ENCODE measurements at places on chromosomes 16 and 17. TPM values are rescaled to one million over a fixed set of nuclear protein-coding genes. Genes with fewer than 3 reads are reported as not detected.
A peak's percentile ranks its signal among the peaks of the same experiment; 100 is the strongest.

TK2 gene
- 26.6 TPM for total RNA-seq

MAFG gene
- 9.0 TPM for total RNA-seq

MFAP4 gene
- 2.7 TPM for total RNA-seq

TBC1D3K gene
- not detected for total RNA-seq

CHP2 gene
- 0.82 TPM for total RNA-seq

MLKL gene
- total RNA-seq = 0.91 TPM

GFAP gene
- total RNA-seq = 318 TPM

CDH3 gene
- 4.9 TPM for total RNA-seq

HOXB9 gene
- total RNA-seq = 0.09 TPM

SLC13A5 gene
- 0.64 TPM for total RNA-seq

TVP23B gene
- 41.4 TPM for total RNA-seq

GAS2L2 gene
- 0.36 TPM for total RNA-seq

DNA sequence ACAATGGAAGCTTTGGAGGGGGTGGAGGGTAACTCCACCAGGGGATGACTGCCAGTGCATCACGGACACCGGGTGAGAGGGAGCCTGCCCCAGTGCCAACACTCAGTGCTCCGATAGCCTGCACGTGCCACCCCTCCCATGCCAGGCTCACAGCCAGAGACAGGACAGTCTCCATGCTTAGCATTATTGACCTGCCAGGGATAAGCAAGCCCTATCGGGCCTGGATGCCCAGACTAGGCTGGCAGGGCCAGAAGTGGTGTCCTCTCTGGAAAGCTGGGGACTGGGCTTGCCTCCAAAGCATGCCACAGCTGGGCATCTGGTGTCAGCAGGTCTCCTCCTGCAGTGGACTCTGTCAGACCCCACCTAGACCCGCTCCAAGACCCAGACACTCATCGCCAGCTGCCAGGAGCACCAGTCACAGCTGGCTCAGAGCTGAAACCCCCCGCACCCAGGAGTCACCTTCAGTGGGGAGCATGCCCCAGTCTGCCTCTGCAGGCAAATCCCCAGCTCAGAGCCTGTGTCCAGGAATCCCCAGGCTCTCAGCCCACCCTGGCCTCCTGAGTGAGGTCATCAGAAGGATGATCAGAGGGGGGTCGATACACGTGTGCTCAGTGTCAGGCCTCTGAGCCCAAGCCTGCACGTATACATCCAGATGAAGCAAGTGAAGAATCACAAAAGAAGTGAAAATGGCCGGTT lies 1.8 kb upstream of the RHBDF1 start:
- no peak for DNase-seq

- DNase-seq = no peak
These were observed 77.1 kb downstream of the MMD start for GRCh38 chr17:55344514-55344997.

DNA sequence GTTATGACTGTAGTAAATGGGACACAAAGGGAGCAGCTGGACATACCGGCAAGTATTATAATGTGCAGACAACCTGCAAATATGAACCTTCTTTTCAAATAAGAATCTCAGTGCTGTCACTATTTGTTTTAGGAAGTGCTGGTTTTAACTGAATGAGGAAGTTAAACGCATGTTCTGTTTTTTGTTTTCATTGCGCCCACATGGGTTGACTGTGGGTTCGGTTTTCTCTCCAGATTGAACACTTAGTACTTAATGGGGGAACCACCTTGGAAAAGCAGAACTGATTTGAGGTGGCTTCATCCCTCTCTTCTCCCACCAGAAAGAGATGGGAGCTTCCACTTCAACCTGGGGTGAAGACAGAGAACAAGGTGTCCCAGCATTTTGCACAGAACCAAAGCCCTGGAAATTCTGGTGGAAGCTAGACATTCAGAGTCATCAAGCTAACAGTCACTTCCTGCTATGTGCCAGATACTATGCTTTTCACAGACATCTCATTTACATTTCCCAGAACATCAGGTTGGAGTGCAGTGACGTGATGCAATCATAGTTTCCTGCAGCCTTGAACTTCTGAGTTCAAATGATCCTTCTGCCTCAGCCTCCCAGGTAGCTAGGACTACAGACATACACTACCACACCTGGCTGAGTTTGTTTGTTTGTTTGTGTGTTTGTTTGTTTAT lies 149.8 kb downstream of the CDH13 start:
- no peak for DNase-seq

DNA sequence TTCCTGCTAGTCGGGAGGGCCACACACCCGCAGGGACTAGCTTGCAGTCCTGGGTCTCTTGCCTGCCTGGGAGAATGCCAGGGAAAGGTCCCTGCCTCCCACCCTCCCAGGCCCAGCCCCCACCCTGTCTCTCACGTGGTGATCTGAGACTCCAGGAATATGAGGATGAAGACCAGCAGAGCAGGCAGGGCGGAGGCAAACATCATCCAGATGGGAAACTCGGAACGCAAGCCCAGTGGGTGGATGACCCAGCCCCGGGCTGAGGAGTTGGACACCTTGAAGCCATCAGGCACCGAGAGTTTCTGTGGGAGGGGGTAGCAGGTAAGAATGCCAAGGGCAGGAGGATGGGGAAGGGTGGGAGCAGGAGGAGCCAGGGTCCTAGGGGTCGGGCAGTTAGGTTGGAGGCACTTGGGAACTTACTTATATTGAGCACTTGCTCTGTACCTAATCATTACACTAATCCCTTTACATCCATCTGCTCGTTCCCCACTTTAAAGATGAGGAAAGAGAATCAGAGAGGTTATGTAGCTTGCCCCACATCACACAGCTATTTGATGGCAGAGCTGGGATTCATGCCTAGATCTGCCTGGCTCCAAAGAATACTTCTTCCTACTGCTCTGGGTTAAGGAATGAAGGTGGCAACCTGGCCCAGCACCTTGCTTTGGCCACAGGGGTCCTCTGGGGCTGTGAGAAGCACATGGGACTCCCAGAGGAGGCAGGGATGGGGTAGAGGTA lies 13.4 kb downstream of the SLC4A1 start:
- no peak for DNase-seq

- no peak for DNase-seq
These were observed 118.1 kb downstream of the ENGASE start for GRCh38 chr17:79192503-79193351.

DNA sequence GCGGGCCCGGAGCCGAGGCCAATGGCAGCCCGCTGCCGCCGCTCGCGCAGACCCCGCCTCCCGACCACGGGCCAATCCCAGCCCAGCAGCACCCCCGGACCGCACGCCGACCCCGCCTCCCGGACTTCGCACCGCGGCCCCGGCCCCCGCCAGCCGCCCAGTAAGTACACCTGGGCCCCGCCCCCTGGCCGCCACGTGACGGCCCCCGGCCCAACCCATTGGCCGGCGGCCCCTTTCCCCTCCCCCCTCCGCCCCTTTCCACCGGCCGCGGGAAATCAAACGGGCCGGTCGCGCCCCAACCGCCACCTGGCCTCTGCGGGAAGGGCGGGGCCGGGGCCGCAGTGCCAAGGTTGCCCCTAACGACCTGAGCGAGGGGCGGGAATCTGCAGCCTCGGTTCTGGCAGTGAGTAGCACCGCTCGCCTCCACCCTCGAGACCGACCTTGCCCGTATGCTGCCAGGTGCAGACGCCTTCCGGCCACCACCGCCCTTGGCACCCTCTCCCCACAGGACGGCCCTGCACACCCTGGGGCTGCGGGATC lies at the start of gene YBX2:
TSS of gene YBX2 (minus strand) at position 26 of the 540 bp plus-strand sequence. CDS start 139 bp downstream, outside the sequence.
- peak; percentile 83 for DNase-seq

- DNase-seq = no peak
These were observed 4.4 kb upstream of the MYO1C start for GRCh38 chr17:1496869-1497268.

DNA sequence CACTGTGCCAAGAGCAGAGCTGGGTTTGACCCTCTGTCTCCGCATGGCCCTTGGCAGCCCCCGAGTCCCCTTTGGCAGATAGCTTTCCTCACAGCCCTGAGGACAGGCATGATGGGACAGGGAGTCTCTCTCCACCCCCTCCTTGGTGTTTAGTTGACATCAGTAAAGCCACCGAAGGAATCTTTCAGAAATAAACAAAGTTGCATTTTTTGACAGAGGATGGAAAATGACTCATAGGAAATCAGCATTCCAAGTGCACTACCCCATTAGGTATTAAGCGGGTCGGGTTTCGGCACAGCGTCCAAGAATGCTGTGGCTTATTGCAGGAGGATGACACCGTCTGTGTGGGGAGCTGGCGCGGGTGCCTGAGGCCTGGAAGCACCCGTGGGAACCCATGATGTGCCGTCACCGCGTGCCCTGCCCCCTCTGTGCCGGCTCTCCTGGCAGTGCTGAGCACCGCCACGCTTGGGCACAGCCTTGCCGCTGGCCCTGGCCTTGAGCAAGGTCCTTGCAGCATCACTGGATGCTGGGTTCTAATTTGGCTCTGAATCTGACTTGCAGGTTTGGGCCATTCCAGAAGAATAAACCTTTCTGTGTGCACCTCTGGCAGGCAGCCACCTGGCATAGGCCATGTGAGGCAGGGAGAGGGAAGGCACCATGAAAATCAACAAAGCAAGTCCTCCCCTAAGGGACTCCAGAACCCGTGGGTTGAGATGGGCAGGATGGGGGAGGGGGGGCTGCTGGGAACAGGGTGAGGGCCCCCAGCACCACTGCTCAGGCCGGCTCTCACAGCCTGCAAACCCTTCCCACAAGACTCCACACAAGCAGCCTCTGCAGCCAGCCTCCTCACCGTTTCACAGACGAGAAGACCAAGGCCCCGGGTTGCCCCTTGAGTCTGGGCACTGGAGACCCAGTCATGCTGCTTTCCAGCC lies 50.5 kb upstream of the ZNF469 start:
- DNase-seq = peak; percentile 27

GRCh38 chr17:34755371-34755770 lies 176.0 kb downstream of the TMEM132E start:
- DNase-seq = no peak

GRCh38 chr16:6682142-6682811 lies 650.4 kb upstream of the RBFOX1 start:
- DNase-seq = peak; percentile 34

GRCh38 chr17:76252040-76252954 lies 12.0 kb upstream of the RNF157 start:
- DNase-seq = no peak

- DNase-seq = no peak
These were observed 63.4 kb downstream of the CLEC16A start for GRCh38 chr16:11007714-11008280.

- DNase-seq = peak; percentile 47
These were observed 2.2 kb downstream of the SLC12A3 start for GRCh38 chr16:56866955-56867830.

GRCh38 chr16:17775061-17775460 lies 304.3 kb upstream of the XYLT1 start:
- DNase-seq = no peak

GRCh38 chr17:82300707-82301270 lies 16.6 kb downstream of the CD7 start:
- peak; percentile 27 for DNase-seq

GRCh38 chr17:57294101-57294500 lies 37.8 kb downstream of the MSI2 start:
- no peak for DNase-seq

DNA sequence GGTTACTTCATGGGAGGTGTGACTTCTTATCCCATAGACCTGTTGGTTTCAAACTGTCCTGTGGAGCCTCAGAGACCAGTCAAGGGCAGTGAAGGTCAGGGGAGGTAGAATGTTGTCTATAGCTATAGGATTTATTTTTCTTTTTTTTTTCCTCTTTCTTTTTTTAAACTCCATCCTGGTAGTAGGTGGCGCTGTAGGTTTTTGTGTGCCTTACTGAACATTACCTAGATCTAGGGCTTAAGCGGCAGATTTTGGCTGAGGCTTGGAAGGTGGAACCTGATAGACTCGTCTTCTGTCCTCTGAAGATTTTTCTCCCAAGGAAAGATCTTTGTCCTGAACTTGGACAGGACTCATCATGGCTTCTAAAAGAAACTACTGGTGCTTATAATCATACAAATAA lies 8.2 kb upstream of the LASP1NB start:
- no peak for DNase-seq

- no peak for DNase-seq
These were observed 241.8 kb upstream of the CIBAR2 start for GRCh38 chr16:85353839-85354685.
